Lung microvascular endothelial cell (primary cell): ENCODE measurements at places on chromosomes 5 and 9. TPM values are rescaled to one million over a fixed set of nuclear protein-coding genes. Genes with fewer than 3 reads are reported as not detected.

GRCh38 chr9:32550150-32550561, 2.0 kb upstream of the SMIM27 start:
- peak; percentile 50 for DNase-seq

- no peak for DNase-seq
Observed at GRCh38 chr5:17235731-17236330, 18.4 kb downstream of the BASP1 start.

DNA sequence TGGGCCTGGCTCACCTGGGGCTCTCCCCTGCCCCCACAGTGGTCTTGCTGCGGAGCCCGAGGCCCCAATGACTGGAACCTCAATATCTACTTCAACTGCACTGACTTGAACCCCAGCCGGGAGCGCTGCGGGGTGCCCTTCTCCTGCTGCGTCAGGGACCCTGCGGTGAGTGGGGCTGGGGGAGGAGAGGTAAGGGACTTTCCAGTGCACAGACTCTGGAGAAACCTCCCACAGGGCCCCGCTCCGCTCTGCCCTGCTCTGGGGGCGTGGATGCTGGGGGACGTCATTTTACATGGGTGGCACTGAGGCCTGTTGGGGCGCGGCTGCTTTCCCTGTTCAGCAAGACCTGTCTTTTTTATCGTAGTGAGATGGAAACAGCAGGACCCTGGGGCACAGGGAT, 7.6 kb downstream of the TSPAN17 start:
- DNase-seq, result no peak

DNA sequence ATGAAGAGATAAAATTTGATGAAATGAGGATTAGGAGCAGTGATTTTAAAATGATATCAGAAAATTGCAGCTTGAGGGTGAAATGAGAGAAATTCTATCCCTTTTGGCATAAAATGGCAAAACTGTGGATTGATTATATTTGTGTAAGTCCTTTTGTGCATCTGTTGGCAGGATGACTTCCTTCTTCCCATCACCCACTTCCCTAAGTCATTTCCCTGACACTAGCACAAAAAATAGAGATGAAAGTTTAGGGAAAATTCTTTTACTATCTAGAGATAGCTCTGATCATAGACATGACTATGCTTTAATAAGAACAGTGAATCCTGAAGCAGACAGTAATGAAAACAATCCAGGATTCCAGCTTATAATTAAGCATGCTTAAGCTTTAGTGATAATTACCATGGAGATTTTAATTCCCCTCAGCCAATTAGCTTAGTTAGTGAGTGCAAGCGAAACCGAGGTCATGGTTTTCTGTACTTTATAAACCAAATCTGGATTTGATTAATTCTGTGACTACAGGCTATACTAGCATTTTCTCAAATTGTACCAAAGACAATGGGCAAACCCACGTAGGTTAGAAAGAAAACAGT, 163.6 kb upstream of the TARS1 start:
- DNase-seq, result peak; percentile 85

GRCh38 chr5:109987970-109988369, 298.2 kb downstream of the MAN2A1 start:
- no peak for DNase-seq

- DNase-seq, result no peak
Observed at GRCh38 chr5:4570047-4570995, 569.8 kb upstream of the ADAMTS16 start.

- no peak for DNase-seq
Observed at GRCh38 chr5:96730586-96730985, 68.4 kb downstream of the CAST start.

- no peak for DNase-seq
Observed at GRCh38 chr5:9231842-9232241, 314.0 kb downstream of the SEMA5A start.

DNA sequence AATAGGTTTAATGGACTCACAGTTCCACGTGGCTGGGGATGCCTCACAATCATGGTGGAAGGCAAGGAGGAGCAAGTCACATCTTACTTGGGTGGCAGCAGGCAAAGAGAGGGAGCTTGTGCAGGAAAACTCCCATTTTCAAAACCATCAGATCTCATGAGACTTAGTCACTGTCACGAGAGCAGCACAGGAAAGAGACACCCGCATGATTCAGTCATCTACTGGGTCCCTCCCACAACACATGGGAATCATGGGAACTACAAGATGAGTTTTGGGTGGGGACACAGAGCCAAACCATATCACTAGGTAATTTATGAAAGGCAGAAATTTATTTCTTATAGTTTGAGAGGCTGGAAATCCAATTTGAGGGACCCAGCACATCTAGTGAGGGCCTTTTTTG, 40.0 kb downstream of the MTREX start:
- no peak for DNase-seq

DNA sequence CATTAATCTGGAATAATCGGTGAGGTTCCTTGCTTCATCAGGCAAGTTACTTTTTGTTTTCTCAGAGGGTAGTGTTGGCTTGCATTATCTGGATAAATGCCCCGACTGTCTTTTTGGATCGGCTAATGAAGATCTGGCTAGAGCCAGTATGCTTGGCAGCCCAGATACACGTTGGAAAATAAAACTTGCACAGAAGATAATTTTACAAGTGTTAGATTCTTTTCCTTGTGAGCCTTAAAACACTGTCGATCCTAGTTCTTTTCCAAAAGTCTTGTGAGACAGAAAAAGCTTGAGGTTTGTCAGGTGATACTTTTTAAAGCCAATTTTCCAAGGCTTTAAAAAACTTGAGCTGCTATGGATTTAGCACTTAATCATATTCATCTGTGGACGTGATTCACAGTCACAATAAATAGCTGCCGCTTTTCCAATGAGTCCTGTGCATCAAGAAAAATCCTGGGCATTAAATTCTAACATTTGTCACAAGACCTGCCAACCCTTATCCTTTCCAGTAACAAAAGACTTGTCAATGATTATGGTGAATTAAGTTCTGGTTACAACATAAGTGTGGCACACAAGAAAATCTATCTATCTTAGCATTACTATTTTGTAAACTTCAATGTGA, 68.5 kb downstream of the PRLR start:
- DNase-seq, result no peak

DNA sequence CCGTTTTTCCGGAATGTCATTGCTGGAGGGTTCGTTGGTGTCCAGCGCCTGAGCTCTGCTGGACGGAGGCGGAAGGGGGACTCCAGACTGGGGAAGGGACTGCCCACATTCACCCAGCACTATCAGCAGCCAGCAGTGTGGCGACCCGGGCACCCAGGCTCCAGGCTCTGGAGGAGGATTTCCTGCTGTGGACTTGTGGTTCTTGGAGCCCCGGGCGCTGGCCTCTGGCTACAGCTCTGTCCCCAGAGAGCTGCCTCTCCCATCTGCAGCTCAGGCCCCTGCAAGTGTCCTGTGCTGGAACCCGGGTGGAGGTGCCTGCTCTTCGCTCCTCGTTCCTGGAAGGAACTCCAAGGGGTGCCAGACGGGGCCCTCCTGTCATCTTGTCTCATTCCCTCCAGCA, 152.6 kb downstream of the RGS3 start:
- no peak for DNase-seq

GRCh38 chr9:124149992-124150391, 107.8 kb upstream of the NEK6 start:
- peak; percentile 27 for DNase-seq

- no peak for DNase-seq
Observed at GRCh38 chr9:126974594-126974993, 60.0 kb downstream of the RALGPS1 start.

DNA sequence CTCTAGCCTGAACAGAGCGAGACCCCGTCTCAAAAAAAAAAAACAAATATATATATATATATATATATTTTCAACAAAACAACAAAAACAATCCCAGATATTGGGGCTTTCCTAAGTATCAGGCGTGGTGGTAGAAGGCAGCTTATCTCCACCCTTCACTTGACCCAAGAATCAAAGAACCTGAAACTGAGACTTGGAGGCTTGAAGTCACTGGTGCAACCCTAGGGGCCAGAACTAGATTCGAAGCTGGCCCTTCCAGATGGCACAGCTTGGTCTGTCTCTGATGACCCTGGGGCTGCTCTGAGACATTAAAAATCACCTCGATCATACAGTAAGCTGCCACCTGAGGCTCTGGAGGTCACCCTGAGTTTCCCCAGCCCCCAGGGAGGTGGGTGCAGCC, 1.3 kb upstream of the KCNMB1 start:
- no peak for DNase-seq

GRCh38 chr5:148699028-148699427, 44.7 kb upstream of the HTR4 start:
- DNase-seq, result no peak

DNA sequence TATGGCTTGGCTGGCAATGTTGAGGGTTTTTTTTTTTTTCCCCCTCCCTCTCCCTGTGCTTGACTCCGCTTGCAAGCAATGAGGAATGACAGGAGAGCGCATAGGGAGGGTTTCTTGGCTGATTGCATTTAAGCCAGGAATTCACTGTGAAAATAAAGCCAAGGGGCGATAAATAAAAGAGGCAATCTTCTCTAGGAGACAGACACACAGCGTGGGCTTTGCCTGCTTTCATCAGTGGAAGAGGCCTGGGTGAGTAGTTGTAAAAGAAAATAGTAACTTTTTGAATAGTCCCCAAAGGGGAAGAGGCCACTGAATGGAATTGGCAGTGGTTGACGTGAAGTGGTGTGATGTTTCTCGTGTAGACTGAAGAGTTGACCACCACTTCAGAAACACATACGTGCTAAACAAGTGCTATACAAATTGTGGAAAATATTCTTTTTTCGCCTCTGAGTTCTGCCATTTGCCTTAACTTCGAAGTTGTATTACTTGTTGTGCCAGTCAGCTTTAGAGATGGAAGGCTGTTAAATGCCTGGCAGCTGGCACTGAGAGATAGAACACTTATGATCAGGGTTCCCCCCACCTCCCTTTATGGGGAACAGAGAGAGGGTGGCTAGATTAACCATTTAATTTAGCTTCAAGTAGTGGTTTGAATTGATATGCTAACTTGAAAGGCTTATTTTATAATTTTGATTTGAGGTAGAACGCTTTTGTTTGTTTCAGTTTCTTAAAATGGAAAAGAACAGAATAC, 3.0 kb downstream of the ZSWIM6 start:
- DNase-seq, result no peak

- DNase-seq, result no peak
Observed at GRCh38 chr5:14830210-14831005, 41.2 kb downstream of the ANKH start.

DNA sequence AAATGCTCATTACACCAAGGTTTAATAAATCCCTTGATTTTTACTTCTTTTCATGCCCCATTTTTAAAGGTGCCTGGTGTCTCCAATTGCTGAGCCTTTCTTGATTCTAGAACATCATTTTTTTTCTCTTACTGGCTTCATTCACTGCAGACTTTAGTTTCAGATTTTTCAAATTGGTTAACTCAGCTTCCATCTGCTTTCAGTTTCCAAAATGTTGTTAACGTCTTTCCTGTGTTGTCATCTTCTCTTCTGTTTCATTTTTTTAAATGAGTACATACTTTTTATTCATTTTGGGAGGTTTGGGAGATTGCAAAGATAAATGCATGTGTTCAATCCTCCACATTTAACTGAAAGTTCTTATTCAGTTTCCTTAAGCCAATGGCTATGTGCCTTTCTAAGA, 126.4 kb upstream of the CCNG1 start:
- no peak for DNase-seq

- DNase-seq, result no peak
Observed at GRCh38 chr5:1832511-1833250, 31.5 kb downstream of the NDUFS6 start.

- DNase-seq, result peak; percentile 48
Observed at GRCh38 chr9:110047955-110048402, 160.0 kb downstream of the C9orf152 start.

GRCh38 chr9:91143642-91144041, 218.1 kb downstream of the AUH start:
- DNase-seq, result no peak

Gene AK6
- total RNA-seq, result 12.6 and 17.3 TPM in 2 replicates

Gene DNAI1
- not detected in 2 replicates for total RNA-seq

Gene PCDHA12
- under 0.01 TPM in 1 of 2 replicates, not detected in the other for total RNA-seq

Gene SWI5
- 17.5 and 19.6 TPM in 2 replicates for total RNA-seq

Gene PLCXD3
- 0.20 and 0.44 TPM in 2 replicates for total RNA-seq

Gene SLIT3
- total RNA-seq, result under 0.01 TPM in 2 replicates

Gene ADRB2
- 5.7 and 9.5 TPM in 2 replicates for total RNA-seq

Gene AJM1
- total RNA-seq, result 0.44 and 1.4 TPM in 2 replicates

Gene BHMT2
- 2.4 and 7.7 TPM in 2 replicates for total RNA-seq

Gene FNBP1
- total RNA-seq, result 30.3 and 51.2 TPM in 2 replicates

Gene ZCCHC10
- total RNA-seq, result 13.1 and 14.3 TPM in 2 replicates

Gene RFESD
- total RNA-seq, result 0.65 and 1.6 TPM in 2 replicates
